H1 (cell line): ENCODE measurements at places on chromosomes 1 and 21.

DNA sequence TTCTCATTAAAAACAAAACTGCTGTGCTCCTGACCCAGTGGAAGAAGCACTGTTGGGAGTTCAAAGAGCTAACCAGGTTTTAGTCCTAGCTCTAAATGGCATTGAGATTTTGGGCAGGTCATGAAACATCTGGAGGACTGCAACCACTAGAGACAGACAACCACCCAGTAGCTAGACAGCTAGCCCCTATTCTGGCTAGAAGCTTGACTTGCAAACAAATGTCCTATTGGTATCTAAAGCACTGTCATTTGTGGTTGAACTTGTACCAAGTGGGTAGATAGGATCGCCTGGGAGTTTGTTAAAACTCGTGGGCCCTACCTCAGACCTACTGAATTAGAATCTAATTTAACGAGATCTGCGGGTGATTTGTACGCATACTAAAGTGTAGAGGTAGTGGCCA is 6.9 kb downstream of the RPL11 start:
- DNase-seq, result no peak

- no peak for DNase-seq
Observed at GRCh38 chr1:160451859-160452232, 51.5 kb downstream of the VANGL2 start.

- DNase-seq, result no peak
Observed at GRCh38 chr1:82321794-82322193, 521.1 kb downstream of the ADGRL2 start.

- DNase-seq, result no peak
Observed at GRCh38 chr1:3790500-3790923, 5.8 kb downstream of the LRRC47 start.

- no peak for DNase-seq
Observed at GRCh38 chr1:91589437-91589836, 88.8 kb downstream of the CDC7 start.

GRCh38 chr1:10898921-10899320 is 102.5 kb upstream of the CASZ1 start:
- no peak for DNase-seq

- DNase-seq, result no peak
Observed at GRCh38 chr1:151508833-151509232, 2.4 kb upstream of the CGN start.

DNA sequence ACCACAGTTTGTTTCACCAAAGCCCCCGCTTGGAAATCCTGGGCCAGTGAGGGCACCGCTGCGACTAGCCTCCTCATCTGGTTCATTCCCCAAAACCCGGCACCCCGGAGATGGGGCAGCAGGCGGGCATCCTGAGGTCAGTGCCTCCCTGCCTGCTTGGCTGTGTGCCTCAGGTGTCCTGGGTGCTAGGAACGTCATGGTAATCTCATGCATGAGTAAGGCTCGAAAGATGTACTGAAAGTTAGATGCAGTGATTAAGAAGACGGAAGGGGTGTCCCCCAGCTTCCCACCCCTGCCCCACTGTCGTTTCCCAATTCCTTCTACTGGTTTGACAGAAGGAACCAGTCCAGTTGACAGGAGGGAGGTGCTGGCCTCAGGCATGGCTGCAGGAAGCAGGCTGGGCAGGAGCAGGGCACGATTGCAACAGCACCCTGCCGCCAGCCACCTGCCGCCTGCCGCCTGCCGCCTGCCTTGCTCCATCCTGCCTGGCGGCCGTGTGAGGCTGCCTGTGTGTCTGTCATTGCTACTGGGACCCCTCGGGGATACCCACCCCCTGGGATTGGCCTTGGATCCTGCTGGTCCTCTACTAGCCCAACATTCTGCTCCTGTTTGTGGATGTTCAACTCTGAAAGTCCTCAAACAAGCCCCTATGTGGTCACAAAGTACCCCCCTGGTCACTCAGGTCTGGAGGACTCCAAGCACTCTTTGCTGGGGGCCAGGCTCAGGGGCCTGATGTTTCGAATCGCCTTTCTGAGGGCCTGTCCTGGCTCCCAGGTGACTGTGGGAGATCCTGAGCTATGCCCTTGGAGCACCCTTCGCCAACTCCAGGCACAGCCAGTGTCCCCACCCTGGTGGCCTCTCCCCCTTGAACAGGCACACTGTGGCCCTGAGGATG is 73.0 kb upstream of the IFFO2 start:
- no peak for DNase-seq

DNA sequence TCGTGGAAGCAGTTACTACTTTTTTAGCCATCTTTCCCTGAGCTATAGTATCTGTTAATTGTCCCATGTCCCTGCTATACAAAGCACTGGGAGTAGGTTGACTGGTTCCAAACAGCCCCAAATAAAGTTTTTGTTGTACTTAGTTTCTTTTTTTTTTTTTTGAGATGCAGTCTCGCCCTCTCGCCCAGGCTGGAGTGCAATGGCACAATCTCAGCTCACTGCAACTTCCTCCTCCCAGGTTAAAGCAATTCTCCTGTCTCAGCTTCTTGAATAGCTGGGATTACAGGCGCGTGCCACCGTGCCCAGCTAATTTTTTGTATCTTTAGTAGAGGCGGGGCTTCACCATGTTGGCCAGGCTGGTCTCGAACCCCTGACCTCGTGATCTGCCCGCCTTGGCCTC is 3.3 kb downstream of the NCSTN start:
- DNase-seq, result no peak

DNA sequence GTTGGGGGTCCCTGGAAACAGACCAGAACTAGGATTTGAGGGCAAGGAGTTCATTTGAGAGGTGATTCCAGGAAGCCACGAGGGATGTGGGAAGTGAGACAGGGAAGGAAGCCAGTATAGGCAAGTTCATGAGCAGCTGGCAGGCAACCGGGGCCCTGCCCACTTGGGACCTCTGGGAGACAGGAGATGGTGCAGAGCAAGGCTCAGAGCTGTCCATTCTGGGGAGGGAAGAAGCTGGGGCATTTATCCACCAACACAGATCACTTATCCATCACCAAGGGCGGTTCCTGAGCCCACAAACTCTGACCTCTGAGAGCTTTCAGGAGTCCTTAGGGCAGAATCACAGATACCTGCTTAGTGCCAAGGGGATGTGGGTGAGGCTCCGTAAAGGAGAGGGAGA is 16.8 kb downstream of the EDN2 start:
- DNase-seq, result no peak

GRCh38 chr1:81833722-81834121 is 33.0 kb downstream of the ADGRL2 start:
- no peak for DNase-seq

- DNase-seq, result no peak
Observed at GRCh38 chr1:90114521-90115141, 119.7 kb downstream of the ZNF326 start.

DNA sequence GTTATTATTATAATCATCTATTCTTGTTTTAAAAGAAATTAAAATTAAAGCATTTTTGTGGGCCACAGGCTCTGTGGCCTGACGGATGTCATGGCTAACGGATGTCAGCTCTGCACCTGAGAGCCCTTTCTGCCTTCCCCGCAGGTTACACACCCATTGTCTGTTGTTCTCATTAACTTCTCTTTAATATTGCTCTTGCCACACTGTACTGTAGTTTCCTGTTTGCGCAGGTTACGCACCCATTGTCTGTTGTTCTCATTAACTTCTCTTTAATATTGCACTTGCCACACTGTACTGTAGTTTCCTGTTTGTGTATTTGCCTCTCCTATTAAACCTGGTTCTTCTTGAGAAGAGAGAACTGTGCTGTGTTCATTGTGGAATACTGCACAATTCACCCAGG is 294.4 kb upstream of the PLXNA2 start:
- DNase-seq, result no peak

GRCh38 chr1:116933606-116934515 is 24.1 kb downstream of the PTGFRN start:
- no peak for DNase-seq

GRCh38 chr1:225280563-225280962 is 147.3 kb downstream of the LBR start:
- DNase-seq, result no peak

- DNase-seq, result no peak
Observed at GRCh38 chr21:43645136-43645891, 14.0 kb downstream of the HSF2BP start.

DNA sequence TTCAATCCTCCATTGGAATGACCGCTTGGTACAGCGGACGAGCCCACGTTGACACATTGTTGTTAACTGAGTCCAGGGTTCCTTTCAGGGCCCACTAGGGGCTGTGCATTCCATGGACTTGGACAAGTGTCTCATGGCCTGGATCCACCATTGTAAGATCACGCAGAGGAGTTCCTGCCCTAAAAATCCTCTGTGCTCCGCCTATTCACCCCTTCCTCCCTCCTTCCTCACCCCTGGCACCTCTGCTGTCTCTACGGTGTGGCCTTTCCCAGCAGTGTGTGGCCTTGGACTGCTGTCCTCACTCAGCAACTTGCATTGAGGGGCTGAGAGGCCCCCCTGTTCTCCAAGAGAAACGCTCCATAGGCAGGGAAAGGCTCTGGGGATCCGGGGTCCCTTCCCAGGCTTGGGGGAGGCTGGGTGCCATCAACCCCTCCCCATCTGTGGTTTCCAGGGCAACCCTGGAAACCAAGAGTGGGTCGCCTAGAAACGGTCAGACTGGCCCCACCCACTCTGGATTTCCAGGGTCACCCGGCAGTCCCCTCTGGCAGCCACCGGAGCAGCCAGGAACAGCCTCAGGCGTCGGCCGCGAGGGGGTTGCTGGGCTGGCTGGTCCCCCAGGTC is 50.9 kb downstream of the MEGF6 start:
- no peak for DNase-seq

DNA sequence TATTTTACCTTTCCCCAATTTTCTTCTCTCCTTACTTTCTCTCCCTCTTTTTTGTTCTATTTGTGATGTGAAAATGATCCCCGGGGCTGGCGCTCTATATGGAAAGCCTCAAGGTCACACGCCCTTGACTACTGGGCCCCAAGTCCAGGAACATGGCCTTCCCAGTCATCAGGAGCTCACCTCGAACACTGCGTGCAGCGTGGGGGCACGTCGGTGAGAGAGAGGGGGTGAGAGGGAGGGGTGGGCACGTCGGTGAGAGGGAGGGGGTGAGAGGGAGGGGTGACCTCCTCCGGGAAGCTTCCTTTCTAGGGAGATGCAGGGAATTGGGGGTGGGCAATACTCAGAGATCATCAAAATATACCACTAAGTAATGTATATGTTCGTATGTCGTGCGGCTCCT is 94.6 kb upstream of the TMPRSS2 start:
- DNase-seq, result no peak

DNA sequence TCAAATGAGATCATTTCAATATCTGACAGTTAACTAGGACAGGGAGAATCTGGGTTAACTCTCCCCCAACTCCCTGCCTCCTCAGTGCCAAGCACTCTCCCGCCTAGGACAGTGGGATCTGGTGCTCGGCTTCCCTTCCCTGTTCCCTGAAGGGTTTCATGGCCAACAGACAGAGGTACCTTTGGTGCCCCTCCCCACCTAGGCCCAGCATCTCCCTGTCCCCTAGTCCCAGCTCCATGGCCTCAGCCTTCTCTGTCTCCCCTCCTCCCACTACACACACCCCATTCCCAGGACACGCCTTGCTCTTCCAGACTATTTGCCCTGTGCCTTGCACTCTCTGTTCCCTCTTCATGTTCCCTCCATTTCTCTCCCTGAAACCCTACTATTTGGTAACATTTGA is 77.1 kb downstream of the CD247 start:
- peak; percentile 39 for DNase-seq

GRCh38 chr1:74012583-74012982 is 185.4 kb downstream of the LRRIQ3 start:
- DNase-seq, result no peak

DNA sequence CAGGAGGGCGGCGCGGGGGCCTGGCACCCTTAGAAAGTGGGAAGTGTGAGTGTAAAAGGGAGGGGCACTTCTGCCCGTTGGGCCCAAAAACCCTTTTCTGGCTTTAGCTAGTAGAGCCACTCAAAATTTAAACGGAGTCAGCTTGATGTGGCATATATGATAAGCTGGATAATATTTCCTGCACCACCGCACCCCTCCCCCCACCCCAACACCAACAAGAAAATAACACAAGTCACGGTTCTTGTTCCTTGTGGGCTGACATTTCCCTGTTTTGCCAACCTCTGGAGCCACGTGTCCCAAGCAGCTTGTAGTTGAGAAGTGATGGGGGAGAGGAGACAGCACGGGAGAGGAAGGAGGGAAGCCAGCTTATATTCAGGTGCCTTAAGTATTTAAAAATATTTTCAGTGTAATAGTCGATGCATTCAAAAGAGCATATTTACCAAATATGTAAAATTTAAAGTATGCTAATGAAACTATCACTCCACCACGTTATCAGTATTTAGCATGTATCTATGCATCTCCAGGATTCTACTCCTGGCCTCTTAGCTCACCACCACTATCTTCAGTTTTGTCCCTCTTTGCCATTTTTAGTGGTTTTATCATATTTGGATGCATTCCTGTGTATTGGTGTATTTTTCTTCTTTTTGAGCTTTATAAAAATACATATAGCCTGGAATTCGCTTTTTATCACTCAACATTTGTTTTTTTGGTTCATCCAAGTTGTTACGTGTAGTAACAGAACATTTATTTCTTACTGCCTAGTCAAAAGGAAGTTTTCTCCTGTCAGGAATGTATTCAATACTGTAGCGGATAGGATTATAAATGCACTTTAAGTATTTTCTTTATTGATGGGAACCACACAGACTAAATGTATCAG is 773 bp upstream of the DDX59 start:
- no peak for DNase-seq

DNA sequence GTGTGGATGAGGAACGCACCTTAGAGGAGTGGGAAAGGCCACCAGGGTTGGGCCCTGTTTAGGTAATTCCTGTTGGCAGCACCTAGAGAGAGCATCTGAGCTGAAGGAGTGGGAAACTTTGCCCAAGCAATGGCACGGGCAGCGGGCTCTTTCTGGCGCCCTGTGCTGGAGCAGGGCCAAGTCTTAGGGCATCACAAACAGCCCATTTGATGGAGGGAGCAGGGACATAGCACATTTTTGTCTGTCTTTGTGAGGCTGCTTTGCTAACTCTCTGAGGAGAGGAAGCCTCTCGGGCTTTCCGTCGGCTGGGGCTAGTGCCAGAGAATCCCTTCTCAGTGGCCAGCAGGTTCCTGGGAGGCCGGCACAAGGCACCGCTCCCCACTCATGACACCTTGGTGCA is 22.5 kb upstream of the CNTN2 start:
- no peak for DNase-seq

- DNase-seq, result no peak
Observed at GRCh38 chr1:151474745-151475144, 15.5 kb upstream of the POGZ start.

- DNase-seq, result no peak
Observed at GRCh38 chr1:247295274-247295684, 36.4 kb downstream of the ZNF496 start.

DNA sequence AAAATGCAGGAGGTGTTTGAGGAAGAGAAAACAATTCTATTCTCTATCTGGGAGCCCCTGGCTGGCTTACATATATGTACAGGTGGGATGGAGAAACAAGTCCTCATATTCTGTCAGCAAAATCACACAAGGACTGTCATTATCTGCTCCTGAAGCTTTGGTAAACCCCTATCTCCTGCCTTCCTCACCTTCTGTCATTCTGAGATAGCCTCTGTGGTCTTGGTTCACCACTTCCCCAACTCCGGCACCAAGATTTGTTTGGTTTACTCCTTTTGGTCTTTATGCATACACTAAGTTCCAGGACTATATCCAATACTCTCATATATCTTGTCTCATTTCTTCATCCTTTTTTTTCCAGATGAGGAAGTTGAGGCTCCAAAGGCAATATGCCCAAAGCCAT is 551.1 kb downstream of the PLPP3 start:
- DNase-seq, result no peak

- DNase-seq, result no peak
Observed at GRCh38 chr1:12654004-12654567, 10.2 kb downstream of the AADACL4 start.
